ENCODE measurements at places on chromosomes 11 and 22.

DNA sequence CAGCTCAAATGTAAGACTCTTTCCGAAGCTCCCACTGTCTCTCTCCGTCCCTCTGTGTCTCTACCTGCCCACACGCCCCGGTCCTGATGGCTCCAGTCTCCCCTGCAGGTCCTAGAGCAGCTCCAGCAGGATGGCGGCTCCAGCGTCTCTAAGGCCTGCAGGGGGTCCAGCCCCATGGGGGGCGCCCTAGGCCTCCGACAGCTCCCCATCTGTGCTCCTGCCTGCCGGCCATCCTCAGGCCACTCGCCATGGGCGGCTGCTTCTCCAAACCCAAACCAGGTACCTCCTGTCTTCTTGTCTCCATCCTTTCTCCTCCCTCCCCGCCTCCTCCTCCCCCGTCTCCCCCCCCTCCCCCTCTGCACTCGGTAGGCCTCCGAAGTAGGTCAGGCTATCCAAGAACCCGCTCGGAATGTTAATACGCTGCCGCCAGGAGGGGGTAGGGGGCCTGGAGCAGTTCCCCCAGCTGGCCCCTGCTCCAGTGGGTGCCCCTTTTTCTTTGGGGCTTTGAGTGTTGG, 699 bp downstream of the AIFM3 start:
- DNase-seq, result no peak

DNA sequence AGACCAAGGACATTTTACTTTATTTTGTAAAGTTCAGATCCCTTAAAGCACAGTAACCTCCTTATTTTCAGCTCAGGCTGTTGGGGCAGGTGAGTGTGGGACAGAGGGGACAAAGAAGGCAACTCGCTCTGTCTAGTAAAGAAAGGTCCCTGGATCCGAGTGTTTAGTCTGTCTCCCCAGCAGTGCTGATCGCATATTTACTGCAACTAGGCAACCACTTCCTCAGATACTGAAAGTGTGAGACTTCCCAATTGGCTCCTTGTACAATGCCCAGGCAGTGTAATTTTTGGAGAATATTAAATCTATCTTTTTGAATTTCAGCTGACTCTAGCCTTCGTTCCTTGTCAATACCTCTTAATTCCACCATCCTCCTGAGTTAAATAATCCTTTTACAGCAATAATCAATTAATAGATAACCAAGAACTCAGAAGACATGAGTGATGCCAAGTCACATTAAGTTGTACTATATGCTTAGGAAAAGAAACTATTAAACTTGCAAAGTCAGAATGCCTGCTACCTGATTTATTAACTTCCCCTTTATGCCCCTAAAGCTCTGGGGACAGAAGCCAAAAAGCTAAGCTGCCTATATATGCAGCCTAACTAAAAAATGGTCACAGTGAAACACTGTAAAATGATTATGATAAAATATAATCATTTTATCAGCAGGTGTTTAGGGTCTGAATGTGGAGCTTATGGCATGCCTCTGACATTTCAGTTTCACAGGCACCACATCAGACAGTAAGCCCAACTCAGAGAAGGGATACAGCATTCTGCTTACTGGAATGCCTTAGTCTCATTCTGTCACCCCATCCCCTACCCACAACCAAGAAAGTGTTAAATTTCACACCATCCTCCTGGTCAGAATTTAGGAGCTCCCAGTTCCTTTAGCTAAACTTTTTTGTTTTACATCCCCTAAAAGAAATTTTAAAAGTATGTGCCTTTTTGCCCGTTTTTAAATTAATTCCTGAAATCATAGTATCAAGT, 138.7 kb downstream of the TRIM44 start:
- DNase-seq, result no peak

DNA sequence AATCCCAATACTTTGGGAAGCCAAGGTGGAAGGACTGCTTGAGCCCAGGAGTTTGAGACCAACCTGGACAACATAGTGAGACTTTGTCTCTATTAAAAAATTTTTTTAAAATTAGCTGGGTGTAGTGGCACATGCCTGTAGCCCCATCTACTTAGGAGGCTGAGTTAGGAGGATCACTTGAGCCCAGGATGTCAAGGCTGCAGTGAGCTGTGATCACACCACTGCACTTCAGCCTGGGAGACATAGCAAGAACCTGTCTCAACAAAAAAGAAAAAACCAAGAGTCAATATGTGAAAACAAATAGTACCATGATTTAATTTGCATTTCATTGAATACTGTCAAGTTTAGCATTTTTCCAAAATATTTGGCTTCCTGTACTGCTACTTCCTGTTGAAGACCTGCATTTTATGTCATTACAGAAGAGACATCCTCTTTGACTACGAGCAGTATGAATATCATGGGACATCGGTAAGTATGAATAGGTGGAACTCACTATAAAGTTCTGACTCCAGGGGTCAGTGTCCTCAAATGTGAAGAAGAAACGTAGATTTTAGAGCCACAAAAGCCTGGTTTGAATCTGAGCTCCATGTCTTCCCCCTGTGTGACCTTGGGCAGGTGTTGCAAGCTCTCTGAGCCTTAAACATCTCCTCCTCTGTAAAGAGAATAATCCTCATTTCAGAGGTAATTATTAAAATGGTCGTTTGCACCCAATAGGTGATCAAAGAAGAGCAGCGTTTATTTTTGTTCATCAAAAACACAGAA, 16.0 kb downstream of the CDC45 start:
- DNase-seq, result no peak

DNA sequence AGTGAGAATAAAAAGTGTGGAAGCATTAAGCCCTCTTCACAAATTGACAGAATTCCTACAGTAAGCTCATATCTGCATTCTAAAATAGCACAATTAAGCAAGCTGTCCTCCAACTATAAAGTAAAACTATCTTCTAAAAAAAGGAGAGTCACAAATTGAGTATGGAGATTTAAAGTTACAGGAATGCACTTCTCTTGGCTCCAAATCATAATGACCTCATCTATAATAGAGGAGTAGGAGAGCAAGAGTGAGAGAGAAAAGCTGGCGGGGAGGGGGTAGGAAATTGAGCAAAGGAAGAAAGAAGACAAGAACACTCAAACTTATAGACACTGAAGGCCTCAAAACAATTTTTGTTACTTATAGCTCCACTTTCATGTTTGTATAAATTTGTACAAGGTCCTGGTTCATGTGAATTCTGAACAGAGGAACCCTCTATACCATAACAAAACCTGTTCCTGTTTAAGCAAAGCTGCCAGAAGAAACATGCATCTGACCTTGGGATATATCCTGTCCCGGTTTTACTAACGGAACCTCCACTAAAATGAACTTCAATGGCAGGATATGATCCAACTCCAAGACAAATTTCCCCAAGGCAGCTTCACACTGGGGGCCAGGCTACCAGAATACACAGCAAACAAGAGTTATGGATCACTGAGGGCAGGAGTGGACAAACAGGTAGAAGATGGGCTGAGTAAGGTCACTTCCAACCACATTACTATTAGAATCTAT, 37.2 kb downstream of the SLC35F2 start:
- no peak for DNase-seq

- no peak for DNase-seq
These were observed 37.0 kb upstream of the SOX6 start for GRCh38 chr11:16393340-16393739.

Data from GM18507 (cell line).